ENCODE measurements at places on chromosomes 6 and 20.

- no peak for DNase-seq
These were observed 70.9 kb upstream of the PLEKHG1 start for GRCh38 chr6:150528648-150529285.

- DNase-seq = no peak
These were observed 291.4 kb upstream of the RNF217 start for GRCh38 chr6:124670801-124671200.

DNA sequence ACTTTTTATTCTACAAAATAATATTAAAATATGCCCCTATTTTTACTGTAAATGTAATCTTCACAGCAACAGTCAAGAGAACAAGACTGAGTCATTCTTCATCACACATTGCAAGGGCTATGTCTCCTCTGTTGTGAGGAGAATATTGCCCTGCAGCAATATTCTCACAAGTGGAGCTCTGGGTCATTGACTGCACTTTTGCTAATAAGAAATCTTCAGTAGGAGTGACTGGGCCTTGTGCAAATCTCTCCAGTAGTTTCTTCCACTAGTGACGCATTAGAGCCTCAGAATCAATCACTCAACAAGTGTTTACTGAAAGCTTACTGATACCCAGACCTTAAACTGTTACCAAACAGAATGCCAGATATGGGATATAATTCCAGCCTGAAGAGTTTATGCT lies 49.1 kb downstream of the LAMA2 start:
- no peak for DNase-seq

GRCh38 chr6:148250975-148251685 lies 91.5 kb upstream of the SASH1 start:
- DNase-seq = no peak

DNA sequence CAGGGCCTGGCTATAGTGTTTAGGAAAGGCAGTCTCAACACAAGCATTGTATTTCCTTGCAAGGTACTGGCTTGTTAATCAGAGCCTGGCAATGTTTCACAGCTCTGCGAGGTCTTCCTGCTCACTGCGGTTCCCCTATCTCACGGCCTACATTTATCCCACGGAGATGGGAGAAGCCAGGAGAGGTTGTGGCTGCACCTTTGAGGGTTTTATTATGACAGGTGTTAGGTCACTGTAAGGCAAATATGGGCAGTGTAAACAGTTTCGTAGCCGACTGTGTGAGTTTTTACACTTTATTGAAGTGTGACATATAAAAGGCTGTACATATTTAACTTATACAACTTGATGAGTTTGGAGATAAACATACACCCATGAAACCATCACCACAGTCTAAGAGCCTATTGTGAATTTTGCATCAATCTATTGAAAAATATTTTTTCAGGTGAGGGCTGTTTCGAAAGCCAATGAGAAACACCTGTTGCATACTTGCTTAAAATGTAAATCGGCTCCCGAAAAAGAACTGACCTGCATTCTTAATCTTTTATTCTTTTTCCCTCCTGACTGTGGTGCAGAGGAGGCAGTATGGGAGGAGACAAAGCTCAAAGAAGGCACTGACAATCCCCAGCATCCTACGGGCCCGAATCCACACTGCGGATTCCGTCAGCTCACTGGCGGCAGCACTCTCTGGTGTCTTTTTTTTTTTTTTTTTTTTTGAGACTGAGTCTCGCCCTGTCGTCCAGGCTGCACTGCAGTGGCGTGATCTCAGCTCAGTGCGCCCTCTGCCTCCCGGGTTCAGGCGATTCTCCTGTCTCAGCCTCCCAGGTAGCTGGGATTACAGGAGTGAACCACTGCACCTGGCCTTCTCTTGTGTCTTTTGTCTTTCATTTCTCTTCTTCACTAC lies 7.5 kb upstream of the RBM38 start:
- no peak for DNase-seq

DNA sequence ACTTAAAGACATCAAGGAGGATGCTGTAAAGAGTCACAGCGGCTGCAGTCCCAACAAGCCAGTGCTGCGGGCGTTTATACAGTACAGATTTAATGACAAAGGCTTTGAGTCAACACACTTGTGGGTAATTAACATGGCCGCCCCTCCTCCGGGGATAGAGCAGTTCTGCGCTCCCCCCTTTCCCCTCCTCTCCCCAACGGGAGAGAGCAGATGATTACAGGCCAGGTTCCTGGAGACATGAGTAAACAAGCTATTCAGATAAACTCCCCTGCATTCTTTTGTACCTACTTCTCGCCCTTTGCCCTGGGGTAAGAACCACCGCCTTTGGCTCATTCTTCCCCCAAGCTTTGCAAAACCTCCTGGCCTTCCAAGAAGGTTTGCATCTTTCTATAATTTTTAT lies 23.6 kb upstream of the FABP7 start:
- DNase-seq = no peak

DNA sequence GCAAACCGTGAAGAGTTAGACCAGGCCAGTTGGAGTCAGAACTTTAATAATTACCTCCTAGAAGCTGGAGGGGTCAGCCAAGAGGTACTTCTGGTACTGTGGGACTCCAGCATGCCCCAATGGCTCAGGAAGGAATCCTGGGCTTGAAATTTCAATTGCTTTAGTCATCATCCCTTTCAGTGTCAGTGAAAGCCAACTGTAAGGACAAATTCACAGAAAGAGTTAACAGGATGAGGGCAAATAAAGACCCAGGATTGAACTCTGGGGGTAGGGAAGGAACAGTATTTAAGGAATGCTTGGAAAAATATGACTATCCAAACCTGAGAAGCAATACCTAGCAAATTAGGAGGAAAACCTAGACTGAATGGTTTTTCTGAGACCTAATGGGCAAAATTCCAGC lies 735.1 kb upstream of the MARCKS start:
- no peak for DNase-seq

DNA sequence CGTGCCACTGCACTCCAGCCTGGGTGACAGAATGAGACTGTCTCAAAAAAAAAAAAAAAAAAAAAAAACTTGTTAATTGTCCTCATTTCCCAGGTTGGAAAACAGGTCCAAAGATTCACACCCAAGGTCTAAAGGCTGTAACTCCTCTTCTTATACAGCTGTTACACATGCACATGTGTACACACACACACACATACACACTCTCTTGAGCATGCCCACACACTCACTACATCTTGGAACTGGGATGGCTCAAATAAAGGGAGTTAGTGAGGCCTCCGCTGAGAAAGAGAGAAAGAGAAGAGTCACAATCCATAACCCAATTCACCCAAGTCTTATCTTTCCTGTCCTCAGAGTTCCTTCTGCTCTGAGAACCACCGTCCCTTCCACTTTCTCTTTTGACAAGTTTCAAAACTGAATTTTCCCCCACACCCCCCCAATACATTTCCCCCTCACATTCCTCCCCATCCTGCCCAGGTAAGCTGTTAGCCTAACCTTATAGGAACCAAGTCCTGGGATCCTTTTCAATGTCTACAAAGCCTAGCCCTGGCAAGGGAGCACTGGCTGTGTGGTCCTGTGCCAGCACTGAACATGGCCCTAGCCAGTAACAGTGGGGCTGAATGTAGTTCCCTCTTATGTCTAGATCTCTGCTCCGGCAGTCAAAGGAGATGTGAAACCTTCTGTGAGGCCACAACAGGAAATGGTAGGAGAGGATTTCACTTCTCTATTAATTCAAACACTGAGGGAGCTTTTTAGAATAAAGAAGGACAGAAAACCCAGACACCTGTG lies 3.2 kb upstream of the HLA-DMB start:
- no peak for DNase-seq

All from activated CD8-positive, alpha-beta memory T cell treated with anti-CD3 and anti-CD28 coated beads for 1 hour (primary cell).